ENCODE measurements at places on chromosomes 5 and 9.

DNA sequence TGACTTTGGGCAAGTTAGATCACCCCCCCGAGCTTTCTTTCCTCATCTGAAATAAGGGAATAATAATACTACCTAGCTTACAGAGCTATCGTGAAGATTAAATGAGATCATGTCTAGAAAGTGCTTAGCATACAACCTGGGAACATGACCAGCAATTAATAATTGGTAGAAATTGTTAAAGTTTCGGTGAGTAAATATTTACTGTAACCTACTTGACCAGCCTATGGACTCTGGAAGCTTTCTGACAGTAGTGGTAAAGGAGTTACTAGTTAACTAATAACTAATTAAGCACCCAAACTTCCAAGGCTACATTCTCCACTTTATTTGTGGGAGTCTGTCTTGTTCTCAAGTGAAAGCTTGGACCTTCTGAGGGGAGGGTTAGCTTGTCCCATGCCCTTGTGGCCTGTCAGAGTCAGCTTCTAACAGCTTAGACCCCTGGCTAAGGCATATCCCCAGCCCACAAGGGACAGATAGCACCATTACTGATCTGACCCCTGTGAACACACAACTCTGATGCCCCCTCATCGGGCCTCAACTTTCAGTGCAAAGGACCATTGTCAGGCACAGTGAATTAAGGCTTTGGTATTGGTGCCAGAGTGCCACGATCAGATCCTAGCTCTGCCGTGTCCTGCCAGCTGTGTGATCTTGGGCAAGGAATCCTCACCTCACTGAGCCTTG lies 58.7 kb upstream of the SAP30L start:
- no peak for DNase-seq

GRCh38 chr9:15142878-15143534 lies 164.0 kb downstream of the TTC39B start:
- DNase-seq, result no peak

DNA sequence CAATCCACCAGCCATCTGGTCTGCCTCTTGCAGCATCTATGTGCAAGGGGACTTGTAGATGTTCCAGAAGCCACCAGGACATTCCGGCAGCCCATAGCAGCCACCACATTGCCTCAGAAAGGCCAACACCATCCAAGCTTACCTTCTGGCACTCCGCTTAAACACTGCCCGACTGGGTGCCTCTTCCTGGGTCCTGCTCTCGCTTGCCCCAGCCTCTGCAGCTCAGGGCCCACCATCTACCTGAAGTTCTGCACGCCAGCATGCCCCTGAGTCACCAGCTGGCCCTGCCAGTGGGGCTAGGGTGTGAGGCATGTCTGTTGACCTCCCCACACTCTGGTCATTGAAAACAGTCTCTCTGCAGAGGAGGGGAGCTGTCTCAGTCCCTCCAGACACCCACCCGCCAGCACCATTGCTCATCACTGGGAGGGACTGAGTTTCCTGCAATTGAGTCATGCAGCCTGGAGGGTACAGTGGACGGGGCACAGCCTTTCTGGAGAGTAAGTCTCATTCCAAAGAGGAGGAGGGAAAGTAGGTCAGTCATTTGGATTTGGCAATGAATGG lies 16.9 kb upstream of the COL5A1 start:
- DNase-seq, result no peak

- no peak for DNase-seq
Measured at GRCh38 chr9:92486371-92486770, 4.1 kb upstream of the ASPN start.

- no peak for DNase-seq
Measured at GRCh38 chr9:134689321-134690181, 47.9 kb downstream of the COL5A1 start.

DNA sequence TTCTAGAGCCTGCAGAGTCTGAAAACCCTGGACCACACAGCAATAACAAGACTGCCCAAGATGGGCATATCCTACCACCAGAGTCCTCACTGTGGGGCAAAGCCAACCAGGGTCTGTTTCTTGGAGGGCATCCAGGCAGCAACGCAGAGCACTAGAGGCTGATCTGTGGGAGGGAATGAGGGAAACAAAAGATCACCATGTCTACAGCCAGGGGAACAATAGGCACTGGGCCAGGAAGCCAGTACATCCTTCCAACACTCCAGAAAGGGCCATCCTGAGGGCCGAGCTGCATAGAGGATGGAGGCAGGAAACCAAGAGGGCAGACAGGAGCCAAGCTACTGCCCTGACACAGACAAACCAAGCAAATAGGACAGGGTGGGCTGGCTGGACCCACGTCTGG lies 416.1 kb upstream of the IRX4 start:
- DNase-seq, result no peak

GRCh38 chr5:127785098-127785927 lies 82.1 kb downstream of the CCDC192 start:
- DNase-seq, result no peak

- DNase-seq, result no peak
Measured at GRCh38 chr9:30597608-30598007, 1786.8 kb upstream of the ACO1 start.

- DNase-seq, result no peak
Measured at GRCh38 chr9:84947412-84947972, 278.0 kb downstream of the NTRK2 start.

- DNase-seq, result no peak
Measured at GRCh38 chr9:21047281-21047691, 15.8 kb upstream of the HACD4 start.

- DNase-seq, result no peak
Measured at GRCh38 chr9:1606253-1606652, 408.9 kb upstream of the SMARCA2 start.

DNA sequence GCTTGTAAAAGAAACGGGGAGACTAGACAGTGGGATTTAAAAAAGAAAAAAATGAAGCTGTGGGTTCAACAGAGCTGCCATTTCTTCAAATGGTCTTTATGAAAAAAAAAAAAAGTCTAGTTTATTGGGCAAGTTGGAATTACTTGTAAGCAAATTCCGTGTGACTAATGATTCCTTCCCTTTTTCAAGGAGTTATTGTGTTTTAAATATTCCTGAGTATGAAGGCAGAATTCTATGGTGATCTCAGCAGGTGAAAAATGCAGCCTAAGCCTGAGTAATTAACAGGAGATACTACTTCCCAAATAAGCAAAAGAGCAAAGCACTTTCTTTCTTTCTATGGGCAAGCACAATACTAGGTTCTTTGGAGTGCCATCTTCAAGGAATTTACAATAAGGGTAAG lies 481.9 kb downstream of the ZNF608 start:
- DNase-seq, result no peak

DNA sequence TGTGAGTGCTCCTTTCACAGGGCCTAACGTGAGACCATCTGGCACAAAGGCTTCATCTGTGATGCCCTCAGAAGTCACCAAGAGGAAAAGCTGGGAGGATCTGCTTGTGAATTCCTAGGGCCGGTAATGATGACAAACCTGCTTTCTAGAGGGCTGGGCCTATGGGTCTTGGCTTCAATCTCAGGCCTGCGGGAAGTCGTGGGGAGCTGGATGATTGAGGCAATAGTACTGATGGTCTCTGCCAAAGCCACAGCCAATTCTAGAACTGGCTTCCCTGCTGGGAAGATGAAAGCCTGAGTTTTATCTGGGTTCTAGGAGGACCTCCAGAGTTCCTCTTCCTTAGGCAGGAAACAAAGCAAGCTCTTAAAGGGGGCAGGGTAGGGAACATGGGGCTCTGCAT lies 102.7 kb downstream of the TMEM215 start:
- no peak for DNase-seq

- peak; percentile 33 for DNase-seq
Measured at GRCh38 chr5:141814064-141814964, 63.9 kb downstream of the PCDH1 start.

- DNase-seq, result no peak
Measured at GRCh38 chr5:138349852-138350562, 2.5 kb upstream of the KDM3B start.

- DNase-seq, result no peak
Measured at GRCh38 chr5:13783726-13784125, 160.8 kb downstream of the DNAH5 start.

- no peak for DNase-seq
Measured at GRCh38 chr9:107852891-107853290, 363.3 kb upstream of the KLF4 start.

DNA sequence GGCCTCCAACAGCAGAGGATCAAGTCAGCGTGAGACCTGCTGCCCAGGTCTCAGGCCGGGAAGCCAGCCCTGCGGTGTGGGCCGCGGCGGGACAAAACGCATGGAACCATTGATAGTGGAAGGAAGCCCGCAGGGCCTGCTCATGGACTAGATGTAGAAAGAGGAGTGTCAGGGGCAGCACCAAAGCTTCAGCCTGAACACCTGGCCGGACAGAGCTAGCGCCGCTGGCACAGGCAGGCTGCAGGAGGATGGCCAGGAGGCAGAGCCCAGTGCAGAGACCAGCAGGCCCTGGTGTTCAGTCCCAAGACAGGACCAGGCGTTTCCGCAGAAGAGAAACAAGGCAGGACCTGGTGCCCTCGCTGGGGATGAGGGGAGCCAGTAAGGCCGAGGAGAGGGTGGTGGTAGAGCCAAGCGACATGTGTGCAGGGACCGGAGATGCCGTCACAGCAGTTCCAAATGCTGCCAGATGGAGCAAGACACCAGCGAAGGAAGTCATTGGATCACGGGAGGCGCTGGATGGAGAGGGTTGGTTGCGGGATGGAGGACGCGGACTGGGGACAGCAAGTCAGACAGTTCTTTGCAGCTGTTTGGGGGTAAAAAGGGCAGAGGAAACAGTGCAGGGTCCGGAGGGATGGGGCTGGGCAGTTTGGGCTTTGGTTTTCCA lies 42.1 kb upstream of the OLFM1 start:
- DNase-seq, result no peak

GRCh38 chr9:71676460-71676859 lies 91.9 kb downstream of the CEMIP2 start:
- no peak for DNase-seq

DNA sequence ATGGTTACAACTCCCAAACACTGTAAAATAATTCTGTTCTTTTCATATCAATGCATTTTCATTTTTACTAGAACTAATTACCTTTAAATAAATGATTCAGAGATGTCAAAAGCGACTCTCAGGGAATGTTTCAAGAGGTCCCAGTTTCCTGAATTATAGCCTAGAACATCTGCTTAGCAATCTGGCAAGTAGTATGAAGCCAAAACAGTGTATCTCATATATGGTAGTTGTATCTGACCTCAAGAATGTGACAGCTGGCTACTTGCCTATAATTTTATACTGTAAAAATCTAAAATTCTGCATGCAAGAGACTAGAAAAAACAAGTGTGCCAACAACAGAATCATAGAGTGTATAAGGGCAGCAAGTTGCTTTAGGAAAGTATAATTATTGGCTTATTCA lies 187.7 kb upstream of the POU5F2 start:
- no peak for DNase-seq

GRCh38 chr5:141363952-141364660 lies at the start of gene PCDHGA5:
Gene PCDHGA5 (plus strand): TSS chr5:141364162. CDS start chr5:141364331, 169 bp downstream.
- DNase-seq, result no peak

DNA sequence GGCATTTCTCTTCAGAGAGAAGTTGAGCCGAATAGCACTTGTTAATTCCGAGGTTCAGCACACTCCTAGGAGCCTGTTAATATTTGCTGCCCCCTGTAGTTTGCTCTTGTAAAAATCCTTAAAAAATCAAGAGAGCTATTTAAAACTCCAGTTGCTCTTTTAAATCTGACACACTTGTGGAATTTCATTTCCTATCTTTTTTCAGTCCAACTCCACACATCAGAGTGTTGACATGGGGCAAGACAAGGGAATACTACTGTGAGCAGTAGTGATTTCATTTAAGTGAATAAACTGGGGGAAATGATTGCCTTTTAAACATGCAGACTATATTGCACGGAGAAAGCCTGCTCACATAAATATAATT lies 1096.3 kb upstream of the DMAC1 start:
- no peak for DNase-seq

GRCh38 chr5:58717303-58718007 lies 134.6 kb downstream of the RAB3C start:
- DNase-seq, result no peak

DNA sequence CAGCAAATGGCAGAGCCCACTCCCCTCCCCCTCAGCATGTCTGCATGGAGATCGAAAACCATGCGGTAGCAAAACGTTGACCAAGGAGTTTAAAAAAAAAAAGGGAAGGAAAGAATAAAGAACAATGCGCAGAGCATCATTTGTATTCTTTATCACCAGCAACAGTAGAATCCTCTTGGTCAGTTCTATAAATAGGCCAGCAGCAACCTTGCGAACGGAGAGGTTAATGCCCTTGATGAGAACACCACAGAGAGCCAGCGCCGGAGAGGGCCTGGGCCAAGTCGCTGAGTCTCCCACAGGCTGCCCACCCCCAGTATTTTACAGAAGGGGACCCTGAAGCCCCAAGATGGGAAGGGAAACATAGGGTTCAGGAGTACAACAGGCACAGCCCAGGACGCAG lies 22.7 kb downstream of the WHRN start:
- DNase-seq, result no peak

GRCh38 chr5:10268100-10268499 lies 18.0 kb downstream of the CCT5 start:
- DNase-seq, result no peak

DNA sequence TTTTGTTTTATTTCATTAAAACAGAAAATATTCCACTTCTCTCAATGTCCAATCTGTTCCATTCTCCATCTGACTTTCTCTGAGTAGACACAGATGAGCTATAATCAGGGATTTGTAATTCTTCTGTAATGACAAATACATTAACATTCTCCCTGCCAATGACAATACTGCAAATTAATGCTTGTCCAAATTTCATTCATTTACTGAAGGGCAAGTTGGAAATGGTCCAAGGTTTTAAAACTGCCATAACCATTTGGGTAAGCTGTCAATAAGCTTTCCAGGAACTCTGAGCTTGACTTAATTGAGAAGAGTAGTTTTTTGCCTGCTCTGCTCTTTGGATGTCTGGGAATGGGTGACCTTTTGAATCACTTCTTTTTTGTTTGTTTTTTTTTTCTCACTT lies 253.5 kb downstream of the DMRTA1 start:
- DNase-seq, result no peak

GRCh38 chr9:133576031-133576874 lies 32.9 kb downstream of the FAM163B start:
- DNase-seq, result no peak

DNA sequence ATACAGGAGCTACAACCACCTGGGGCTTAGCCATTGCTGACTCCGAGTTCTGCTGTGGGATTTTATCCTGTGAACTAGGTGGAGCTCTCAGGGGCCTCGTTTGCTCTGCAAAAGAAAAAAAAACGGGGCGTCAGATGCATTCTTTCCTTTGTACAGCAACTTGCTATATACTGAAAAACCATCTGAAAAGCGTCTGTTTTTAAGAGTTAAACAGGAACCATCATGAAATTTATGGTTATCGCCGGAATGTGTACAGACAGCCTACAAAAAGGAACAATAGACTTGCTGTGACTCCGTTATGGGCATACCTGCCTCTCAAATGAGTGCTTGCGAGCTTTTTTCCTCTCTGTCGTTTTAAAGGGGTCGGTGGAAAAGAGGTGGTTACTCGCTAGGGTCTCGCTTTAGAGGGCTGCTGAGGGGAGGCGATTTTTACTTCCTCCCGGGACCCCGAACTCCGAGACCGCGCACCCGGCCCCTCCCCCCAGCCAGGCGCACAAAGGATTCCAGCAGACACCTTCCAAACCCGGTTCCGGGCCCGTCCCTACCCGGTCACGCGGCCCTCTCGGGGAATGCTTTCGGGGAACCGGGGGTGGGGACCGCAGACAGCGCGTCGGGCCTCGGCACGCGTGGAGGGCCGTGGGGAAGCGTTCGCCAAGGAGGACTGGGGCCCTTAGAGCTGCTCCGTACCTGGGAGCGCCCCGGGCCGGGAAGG lies 826 bp downstream of the PAIP1 start:
- peak; percentile 52 for DNase-seq
